ENCODE measurements at places on chromosomes 4 and X.

DNA sequence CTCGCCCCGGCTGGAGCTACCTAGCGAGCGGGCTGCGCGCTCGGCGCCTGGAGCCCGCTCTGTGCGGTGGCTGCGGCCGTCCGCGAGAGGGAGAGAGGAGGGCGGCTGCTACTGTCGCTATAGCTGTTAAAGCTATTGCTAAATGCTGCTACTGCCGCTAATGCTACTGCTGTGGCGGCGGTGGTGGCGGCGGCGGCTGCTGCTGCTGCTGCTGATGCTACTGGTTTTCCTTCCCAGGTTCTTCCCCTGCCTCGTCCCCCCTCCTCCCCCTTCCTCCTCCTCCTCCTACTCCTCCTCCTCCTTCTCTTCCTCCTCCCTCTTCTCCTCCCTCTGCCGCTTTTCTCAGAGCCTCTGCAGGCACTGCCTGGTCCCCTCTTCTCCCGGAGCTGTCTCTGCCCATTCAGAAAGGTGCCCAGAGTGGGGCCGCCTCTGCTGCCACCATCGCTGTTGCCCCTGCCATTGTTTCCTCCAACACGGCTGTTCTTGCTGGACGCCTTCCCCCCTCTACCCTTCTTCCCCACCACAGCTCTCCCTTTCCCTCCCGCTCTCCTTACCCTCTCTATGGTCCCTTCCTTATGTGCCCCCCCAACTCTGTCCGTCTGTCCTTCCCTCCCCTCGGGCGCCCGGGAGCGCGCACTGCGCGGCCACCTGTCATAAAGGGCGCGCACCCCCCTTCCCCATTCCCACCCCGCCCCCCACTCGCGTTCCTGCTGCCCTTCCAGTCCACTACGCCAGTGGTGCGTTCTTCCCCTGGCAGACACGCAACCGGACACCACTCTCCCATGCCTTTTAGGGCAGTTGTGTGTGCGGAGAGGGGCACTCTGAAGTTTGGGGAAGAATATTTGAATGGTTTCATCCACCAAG lies at the start of gene NEXMIF:
TSS of gene NEXMIF (minus strand) at position 228 of the 864 bp plus-strand sequence.
- peak; percentile 4 for DNase-seq

DNA sequence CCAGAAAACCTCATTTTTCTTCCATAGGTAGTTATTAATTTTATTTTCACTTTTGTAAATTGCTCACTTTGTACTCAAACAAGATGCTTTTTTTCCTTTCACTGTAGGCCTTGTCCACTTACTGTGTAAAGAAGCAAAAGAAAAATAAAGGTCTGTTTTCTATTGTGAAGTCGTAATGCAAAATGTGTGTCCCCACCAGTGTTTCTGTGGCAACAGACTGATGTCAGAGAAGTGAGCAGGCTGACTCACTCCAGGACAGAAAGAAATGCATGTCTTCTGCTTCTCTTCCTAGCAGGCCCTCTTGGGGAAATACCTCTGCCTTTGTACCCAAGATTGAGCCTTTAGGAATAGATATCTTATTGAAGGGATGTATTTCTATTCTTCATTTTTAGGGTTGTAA lies 30.3 kb downstream of the INPP4B start:
- DNase-seq, result no peak

DNA sequence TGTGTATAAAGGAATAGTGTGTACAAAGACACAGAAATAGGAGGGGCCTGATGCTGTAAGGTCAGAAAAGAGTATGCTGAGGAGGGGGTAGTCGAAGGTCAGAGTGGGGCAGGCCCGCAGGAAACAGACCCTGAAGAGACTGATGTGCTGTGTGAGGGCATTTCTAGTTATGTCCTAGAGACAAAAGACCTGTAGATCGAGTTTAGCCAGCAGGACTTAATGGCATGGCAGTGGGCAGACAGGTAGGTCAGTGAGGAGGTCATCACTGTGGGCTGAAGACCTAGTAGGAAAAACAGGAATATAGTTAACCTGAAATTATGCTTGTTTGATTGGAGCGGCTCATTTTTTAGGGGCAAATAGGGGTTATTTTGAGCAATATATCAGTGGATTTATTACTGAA lies 57.1 kb downstream of the KIAA0232 start:
- DNase-seq, result no peak

GRCh38 chr4:104966349-104967033 lies 180.2 kb upstream of the TET2 start:
- DNase-seq, result no peak

GRCh38 chr4:123943976-123944375 lies 547.4 kb downstream of the SPRY1 start:
- no peak for DNase-seq

DNA sequence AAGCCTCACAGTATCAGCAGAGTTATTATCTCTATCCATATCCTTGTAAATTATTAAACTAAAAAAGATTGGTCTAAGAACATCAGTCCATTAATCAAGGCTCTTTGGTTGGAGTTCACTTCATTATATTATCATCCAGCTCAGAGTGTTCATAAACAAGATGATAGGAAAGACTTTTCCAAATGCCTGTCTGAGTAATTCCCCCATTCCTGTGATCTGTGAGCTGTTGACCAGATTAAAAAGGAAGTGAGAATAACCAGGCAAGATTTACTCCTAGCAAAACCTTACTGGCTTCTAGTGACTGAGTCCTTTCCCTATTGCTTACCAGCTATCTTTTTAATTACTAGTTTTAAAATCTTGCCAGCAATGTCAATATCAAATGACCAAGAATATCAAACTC lies 14.9 kb downstream of the PKD2 start:
- no peak for DNase-seq

- no peak for DNase-seq
Observed at GRCh38 chr4:143343276-143343831, 6.7 kb downstream of the GAB1 start.

DNA sequence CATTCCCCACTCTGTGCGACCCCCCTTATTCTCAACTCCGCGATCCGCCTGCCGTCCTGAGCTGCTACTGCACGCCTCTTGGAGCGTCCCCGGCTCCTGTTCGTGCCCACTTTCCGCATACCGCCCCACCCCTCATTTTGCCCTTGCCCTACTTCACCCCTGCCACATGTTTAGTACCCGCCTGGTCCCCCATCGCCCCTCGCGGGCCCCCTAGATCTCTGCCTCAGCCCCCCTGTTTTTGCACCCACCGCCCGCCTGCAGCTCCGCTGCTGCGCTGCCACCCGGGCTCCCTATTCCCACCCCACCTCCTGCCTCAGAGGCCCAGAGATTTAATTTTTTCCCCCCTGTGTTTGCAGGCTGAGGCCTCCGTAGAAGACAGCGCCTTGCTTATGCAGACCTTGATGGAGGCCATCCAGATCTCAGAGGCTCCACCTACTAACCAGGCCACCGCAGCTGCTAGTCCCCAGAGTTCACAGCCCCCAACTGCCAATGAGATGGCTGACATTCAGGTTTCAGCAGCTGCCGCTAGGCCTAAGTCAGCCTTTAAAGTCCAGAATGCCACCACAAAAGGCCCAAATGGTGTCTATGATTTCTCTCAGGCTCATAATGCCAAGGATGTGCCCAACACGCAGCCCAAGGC lies 1.4 kb downstream of the MAGED1 start:
- no peak for DNase-seq

Measured in activated effector memory CD4-positive, alpha-beta T cell treated with Interleukin-2 at 50 U/mL for 16 hours (primary cell).